ENCODE measurements at places on chromosomes 4 and X. TPM values are rescaled to one million over a fixed set of nuclear protein-coding genes. Genes with fewer than 3 reads are reported as not detected.

NPY1R gene
- total RNA-seq, result 6.6 TPM

DNA sequence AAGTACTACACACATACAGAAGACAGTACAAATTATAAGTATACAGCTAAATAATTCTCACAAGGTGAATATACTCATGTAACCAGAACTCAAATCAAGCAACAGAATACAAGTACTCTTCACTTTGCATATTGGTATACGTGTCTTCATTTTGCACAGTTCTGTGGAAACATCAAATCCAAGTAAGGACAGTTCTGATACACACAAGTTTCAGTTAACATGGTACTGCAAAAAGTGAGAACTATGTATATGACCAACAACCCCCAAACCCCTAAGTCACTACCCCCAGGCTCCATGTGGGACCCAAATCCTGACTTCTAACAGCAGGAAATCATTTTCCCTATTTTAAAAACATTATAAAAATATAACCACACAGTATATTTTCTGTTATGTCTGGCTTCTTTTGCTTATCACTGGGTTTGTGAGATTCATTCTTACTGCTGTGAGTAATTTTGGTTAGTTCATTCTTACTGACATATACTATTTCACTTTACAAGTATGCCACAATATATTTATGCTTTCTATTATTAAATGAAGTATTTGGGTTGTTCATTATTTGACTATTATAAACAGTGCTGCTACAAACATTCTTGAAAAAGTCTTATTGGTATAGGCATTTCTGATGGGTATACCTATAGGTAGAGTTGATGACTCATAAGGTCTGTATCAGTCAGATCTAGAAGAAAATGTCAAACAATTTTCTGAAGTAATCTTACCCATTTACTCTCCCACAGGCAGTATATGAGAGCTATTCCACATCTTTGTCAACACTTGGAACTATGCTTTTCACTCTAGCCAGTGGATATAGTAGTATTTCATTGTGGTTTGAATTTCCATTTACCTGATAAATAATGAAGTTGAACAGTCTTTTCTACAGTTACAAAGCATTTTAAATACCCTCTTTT, 47.0 kb downstream of the SCLT1 start:
- DNase-seq, result no peak

DNA sequence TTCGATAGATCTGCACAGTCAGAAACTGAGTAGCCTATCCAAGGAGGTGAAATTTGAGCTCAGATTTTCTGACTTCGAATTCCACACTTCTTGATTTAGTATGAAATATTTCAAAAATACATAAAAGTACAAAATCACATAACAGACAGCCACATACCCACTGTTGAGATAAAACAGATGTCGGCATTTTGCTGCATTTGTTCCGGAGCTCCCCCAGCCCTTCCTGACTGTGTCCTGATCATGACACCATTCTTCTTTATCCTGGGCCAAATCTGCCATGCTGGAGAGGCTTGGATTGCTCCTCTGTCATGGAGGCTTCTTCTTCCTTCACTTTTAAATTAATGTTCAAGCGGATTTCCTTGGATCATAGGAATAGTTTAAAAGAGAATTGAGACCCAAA, 124.2 kb upstream of the RBPJ start:
- DNase-seq, result no peak

DNA sequence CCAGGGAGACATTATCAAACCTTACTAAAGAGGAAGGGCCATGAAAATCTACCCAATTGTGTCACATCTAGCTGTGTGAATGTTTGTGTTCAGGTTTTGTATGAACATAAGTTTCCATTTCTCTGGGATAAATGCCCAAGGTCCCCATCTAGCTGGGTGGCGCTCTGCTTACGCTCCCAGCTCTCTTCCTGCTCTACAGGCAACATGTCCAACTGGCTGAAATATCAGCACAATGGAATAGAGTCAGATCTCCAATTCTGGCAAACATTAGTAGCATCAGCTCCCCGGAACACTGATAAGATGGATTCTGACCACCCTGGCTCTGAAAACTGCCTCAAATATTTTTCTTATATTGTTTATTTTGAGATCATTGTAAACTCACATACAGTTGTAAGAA, 74.8 kb downstream of the IRF2 start:
- DNase-seq, result no peak

- no peak for DNase-seq
Observed at GRCh38 chr4:155582971-155583437, 83.6 kb upstream of the GUCY1A1 start.

DNA sequence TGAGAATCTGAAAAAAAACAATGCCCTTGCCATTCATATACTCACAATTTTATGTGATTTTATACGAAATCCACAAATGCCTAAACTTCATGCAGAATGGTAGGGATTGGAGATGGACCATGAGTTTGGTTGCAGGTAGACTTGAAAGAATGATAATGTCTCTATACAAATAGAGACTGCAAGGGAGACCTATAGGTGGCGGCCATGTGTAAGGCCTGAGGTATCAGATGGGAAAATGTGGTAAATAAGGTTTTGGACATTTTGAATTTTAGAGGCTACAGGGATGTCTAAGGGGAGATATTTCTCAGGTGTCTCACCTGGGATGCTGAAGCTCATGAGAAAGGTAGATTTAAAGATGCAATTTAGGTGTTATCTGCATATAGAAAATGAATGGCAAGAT, 78.0 kb downstream of the GABRB1 start:
- DNase-seq, result no peak

- no peak for DNase-seq
Observed at GRCh38 chr4:95108883-95109421, 351.2 kb downstream of the BMPR1B start.

DNA sequence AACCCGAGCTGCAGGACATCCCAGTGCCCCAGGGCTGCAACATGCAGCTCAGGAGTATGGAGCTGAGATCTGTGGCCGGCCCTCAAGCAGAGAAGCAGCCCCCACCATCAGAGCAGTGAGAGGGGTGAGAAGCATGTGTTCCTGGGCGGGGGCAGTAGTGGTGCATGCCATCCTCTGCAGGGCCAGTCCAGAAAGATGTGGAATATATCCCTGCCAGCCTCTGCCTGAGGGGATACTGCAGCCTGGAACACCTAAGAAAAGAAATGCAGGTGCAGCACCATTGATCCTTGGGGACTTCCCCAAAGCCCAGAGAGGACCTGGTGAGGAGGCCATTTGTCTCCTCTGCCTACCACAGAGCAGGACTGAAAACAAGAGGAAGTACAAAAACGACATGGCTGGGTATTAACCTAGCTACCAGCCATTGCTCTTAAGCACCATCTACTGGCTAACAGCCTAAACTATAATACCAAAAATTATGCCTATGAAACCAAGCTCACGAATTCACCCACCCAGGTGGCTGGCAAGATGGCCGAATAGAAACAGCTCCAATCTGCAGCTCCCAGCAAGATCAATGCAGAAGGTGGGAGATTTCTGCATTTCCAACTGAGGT, 158.8 kb downstream of the ADGRA3 start:
- DNase-seq, result no peak

- no peak for DNase-seq
Observed at GRCh38 chrX:68748030-68748429, 80.8 kb upstream of the EFNB1 start.

TEX13C gene
- total RNA-seq, result not detected

- DNase-seq, result no peak
Observed at GRCh38 chr4:75769036-75769435, 44.7 kb downstream of the USO1 start.

- DNase-seq, result no peak
Observed at GRCh38 chr4:90824266-90825150, 697.3 kb downstream of the CCSER1 start.

DNA sequence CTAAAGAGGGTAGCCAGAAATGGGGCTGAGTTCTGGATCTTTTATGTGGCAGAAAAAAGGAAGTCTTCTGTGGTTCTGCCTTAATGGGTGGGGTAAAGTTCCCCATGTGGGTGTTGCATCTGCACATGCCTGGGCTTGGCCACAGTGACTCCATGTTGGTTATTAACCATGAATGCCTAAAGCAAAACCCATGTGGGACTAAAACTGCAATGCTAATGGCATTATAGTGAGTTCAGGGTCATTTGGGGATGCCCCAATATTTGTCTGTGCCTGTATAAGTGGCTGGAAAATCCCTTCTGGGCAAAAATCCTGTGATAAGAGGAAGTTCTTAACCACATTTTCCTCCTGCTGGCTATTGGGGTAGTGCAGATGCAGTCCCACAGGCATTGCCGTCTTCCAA, 857.4 kb downstream of the FAT4 start:
- no peak for DNase-seq
